ENCODE measurements at places on chromosomes 7 and 10. TPM values are rescaled to one million over a fixed set of nuclear protein-coding genes. Genes with fewer than 3 reads are reported as not detected.

- no peaks in the 10 kb centered on the region for H3K27me3 ChIP-seq
- DNase-seq, result no peak
- peak overlapping the region; percentile 48 for H3K27ac ChIP-seq
- H3K4me3 ChIP-seq, result no peak overlapping the region
- H3K4me1 ChIP-seq, result no peaks in the 10 kb centered on the region
Measured at GRCh38 chr10:83654689-83655088, 484.6 kb upstream of the GHITM start.

The MMD2 gene
- not detected for total RNA-seq

- H3K36me3 ChIP-seq, result no peaks in the 10 kb centered on the region
- H3K4me1 ChIP-seq, result no peaks in the 10 kb centered on the region
- no peak overlapping the region for H3K4me3 ChIP-seq
- no peaks in the 10 kb centered on the region for H3K27me3 ChIP-seq
- no peak for DNase-seq
Measured at GRCh38 chr7:94228223-94228622, 166.5 kb upstream of the COL1A2 start.

- H3K27me3 ChIP-seq, result no peaks in the 10 kb centered on the region
- peaks cover 29% of the 10 kb centered on the region for H3K36me3 ChIP-seq
- H3K4me3 ChIP-seq, result peak overlapping the region; percentile 74
- no peak for DNase-seq
- peak overlapping the region; percentile 85 for H3K27ac ChIP-seq
Measured at GRCh38 chr7:141737118-141737835, 881 bp upstream of the SSBP1 start.

- no peak for DNase-seq
- H3K36me3 ChIP-seq, result no peaks in the 10 kb centered on the region
- H3K4me1 ChIP-seq, result no peaks in the 10 kb centered on the region
Measured at GRCh38 chr10:84172467-84173356, 889 bp upstream of the GPR15LG start.

DNA sequence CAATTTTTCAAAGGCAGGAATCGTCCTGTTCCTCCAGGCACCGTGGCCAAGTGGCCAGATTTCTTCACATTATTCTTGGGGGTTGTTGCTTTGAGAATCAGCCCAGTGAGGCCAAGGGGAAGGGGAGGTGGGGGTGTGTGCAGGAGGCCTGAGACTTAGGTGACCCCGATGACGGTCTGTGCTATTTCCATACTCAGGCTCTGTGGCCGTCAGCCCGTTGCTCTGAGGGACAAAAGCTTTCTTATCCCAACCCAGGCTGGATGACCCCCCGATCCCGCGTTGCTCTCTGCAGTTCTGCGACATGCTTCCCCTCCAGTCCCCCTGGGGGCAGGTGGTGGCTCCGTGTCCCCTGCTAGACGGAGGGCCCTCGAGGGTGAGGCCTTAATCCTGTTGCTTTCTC lies 14.2 kb downstream of the DOCK1 start:
- H3K4me3 ChIP-seq, result no peak overlapping the region
- H3K27me3 ChIP-seq, result no peaks in the 10 kb centered on the region
- H3K36me3 ChIP-seq, result no peaks in the 10 kb centered on the region
- H3K4me1 ChIP-seq, result peaks cover 15% of the 10 kb centered on the region
- H3K27ac ChIP-seq, result no peak overlapping the region

DNA sequence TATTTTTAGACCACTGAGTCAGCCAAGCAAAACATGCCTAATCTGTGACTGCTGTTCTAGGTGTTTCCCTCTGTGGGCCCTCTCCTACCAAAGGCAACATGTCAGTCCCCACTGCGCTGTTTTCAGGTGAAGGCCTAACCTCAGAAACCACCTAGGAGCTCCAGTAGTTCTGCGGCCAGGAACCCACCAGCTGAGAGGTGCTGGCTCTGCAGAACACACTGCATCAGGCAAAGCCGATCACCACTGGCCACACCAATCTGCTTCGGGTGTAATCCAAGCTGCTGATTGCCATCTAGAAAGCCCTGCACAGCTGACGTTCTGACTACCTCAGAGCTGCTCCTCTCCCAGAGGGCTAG lies 14.9 kb downstream of the CAMK2G start:
- no peak for DNase-seq
- H3K4me1 ChIP-seq, result peaks cover 3% of the 10 kb centered on the region
- peaks cover 27% of the 10 kb centered on the region for H3K36me3 ChIP-seq
- H3K27ac ChIP-seq, result no peak overlapping the region

DNA sequence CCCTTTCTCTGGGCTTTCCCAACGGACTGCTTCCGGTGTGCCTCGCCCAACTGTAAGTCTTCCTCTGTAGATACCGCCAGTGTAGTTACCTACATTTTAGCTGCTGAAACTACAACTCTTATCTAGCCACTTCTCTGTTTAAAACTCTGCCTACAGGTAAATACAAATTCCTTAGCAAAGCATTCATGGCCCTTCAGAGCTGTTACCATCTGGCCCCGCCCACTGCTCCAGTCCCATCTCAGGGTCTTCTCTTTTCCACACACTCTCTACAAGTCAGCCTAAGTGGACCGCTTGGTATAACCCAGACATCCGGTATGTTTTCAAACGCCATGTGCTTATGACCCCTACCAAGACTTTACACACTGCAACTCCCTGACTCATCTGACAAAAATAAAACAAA lies 41.0 kb upstream of the LAMB4 start:
- H3K27me3 ChIP-seq, result no peaks in the 10 kb centered on the region
- H3K4me3 ChIP-seq, result no peak overlapping the region
- H3K27ac ChIP-seq, result no peak overlapping the region

- no peaks in the 10 kb centered on the region for H3K27me3 ChIP-seq
- no peak overlapping the region for H3K4me3 ChIP-seq
- H3K4me1 ChIP-seq, result no peaks in the 10 kb centered on the region
- no peak for DNase-seq
- no peak overlapping the region for H3K27ac ChIP-seq
- H3K36me3 ChIP-seq, result no peaks in the 10 kb centered on the region
Measured at GRCh38 chr7:103580031-103580430, 134.0 kb upstream of the SLC26A5 start.

The GBX1 gene
- 0.50 TPM for total RNA-seq

The HTR7 gene
- 0.64 TPM for total RNA-seq

The PRKCQ gene
- total RNA-seq, result 2.0 TPM

DNA sequence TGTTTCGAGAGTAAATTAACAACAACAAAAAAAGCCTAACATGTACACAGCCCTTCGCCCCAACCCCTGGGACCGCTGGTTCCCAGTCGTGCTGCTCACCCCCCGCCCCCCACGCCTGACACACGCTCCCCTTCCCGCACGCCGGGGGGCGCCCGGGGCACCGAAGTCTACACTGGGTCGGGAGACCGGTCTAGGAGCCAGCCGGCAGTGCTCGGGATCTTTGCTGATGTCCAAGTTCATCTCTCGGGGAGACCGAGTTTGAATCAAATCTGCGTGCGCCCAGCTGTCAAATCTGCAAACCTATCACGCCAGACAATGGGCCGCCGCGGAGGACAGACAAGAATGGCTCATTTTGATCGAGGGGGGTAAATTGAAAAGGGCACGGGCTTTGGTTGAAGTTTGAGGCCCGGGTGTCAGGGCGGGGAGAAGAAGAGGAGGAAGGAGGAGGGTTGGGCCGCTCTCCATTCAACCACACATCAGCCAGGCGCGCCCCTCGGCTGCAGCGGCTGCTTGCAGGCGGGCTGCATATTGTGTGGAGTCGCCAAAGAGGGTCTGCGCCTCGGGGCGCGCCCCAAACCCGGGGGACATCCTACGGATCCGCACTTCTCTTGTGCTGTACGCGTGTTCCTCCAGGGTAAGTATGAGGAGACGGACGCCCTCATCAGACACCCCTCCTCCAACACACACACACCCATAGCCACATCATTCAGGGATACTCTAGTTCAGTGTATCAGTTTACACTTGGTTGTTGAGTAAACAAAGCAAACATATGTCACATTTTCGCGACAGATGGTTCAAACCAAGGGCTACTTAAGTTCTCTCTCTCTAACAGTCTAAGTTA lies 1.3 kb upstream of the GFRA1 start:
- H3K4me1 ChIP-seq, result peaks cover 41% of the 10 kb centered on the region
- H3K27ac ChIP-seq, result no peak overlapping the region
- no peaks in the 10 kb centered on the region for H3K36me3 ChIP-seq
- no peak for DNase-seq

The LRRTM3 gene
- not detected for total RNA-seq

The OPN4 gene
- not detected for total RNA-seq

The SLC26A5 gene
- not detected for total RNA-seq

- no peak for DNase-seq
- no peak overlapping the region for H3K4me3 ChIP-seq
- no peaks in the 10 kb centered on the region for H3K36me3 ChIP-seq
- H3K27me3 ChIP-seq, result no peaks in the 10 kb centered on the region
- no peaks in the 10 kb centered on the region for H3K4me1 ChIP-seq
Measured at GRCh38 chr10:16182688-16183087, 254.1 kb upstream of the PTER start.

DNA sequence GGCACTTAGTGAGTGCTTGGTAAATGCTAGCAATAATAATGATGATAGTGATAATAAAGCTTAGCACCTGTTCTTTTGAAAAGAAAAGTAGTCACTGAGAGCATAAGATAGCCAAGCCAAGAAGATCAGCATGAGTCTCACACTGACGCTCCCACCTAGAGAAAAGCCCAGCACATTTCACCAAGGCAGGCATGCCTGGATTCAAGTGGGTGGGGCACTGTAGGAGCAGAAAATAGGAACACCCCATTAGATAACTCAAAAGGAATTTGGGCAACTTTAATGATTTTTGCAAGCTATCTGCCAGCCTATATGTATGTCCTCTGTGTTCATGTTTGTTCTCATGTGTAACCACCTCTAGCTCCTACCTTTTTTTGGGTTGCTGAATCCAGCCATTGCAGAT lies 18.1 kb upstream of the SORBS1 start:
- peaks cover 3% of the 10 kb centered on the region for H3K4me1 ChIP-seq
- DNase-seq, result no peak
- no peak overlapping the region for H3K4me3 ChIP-seq
- no peaks in the 10 kb centered on the region for H3K36me3 ChIP-seq
- H3K27me3 ChIP-seq, result no peaks in the 10 kb centered on the region

DNA sequence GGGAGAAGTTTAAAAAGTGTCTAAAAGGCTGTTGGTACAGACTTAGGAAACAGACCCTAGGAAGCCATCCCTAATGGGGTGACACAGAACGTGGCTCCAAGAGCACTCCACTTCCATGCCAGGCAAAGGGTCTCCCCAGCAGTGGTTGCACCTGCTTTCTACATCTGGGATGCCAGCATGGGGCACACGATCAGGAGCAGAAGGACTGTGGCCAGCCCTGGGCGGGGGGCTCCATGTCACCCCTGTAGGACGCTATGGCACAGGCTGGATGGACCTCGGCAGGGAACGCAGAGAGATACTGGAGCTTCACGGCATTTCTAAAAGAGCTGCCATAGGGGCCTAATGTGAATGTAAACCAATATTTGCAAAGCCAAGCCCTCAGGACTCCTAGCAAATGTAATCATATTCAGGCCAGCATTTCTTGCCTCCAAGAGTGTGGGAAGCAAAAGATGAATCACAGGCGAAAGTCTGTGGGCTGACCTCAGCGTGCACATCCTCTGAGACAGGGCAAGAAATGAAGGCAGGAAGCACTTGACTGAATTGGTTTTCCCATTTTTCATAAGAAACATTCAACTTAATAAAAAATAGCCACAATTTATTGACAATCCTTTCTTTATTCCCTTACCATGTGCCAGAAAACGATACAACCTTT lies 93.9 kb downstream of the ATXN7L1 start:
- H3K27me3 ChIP-seq, result no peaks in the 10 kb centered on the region
- H3K27ac ChIP-seq, result no peak overlapping the region

The PPP1R17 gene
- not detected for total RNA-seq

DNA sequence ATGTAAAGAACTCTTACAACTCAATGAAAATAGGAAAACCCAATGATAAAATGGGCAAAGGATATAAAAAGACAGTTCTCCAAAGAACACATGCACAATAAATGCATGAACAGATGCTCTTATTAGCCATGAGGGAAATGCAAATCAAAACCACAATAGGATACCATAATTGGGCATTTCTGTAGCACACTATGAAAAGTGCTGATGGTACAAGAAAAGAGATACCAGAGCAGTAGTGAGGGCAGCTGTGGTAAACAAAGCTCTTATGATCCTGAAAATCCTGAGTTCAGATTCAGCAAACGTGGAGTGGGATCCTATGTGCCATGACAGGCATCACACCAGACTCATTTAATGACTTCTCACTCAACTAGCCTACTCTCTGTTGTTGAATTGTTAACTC lies 96.7 kb upstream of the SLC25A13 start:
- H3K36me3 ChIP-seq, result no peaks in the 10 kb centered on the region
- no peak for DNase-seq
- H3K4me1 ChIP-seq, result peaks cover 5% of the 10 kb centered on the region
- H3K27ac ChIP-seq, result no peak overlapping the region

The ZPBP gene
- total RNA-seq, result not detected
